ENCODE measurements at places on chromosomes 3 and 15. TPM values are rescaled to one million over a fixed set of nuclear protein-coding genes. Genes with fewer than 3 reads are reported as not detected.

The RLBP1 gene
- total RNA-seq = not detected

The BRPF1 gene
- 23.2 TPM for total RNA-seq

The PLCB2 gene
- 1.5 TPM for total RNA-seq

The MED12L gene
- total RNA-seq = 0.23 TPM

The LYZL4 gene
- not detected for total RNA-seq

The CADPS gene
- not detected for total RNA-seq

The CAV3 gene
- not detected for total RNA-seq

The IL1RAP gene
- 8.7 TPM for total RNA-seq

The CCR5 gene
- not detected for total RNA-seq

The GXYLT2 gene
- total RNA-seq = 0.24 TPM

The TM4SF1 gene
- 559 TPM for total RNA-seq

The SSUH2 gene
- total RNA-seq = 0.44 TPM

The NANOGP8 gene
- total RNA-seq = not detected

The DCBLD2 gene
- total RNA-seq = 77.3 TPM

The SLC28A2 gene
- not detected for total RNA-seq

The SLC4A7 gene
- 50.9 TPM for total RNA-seq

The CCDC13 gene
- 1.2 TPM for total RNA-seq

The TIMMDC1 gene
- 80.8 TPM for total RNA-seq

DNA sequence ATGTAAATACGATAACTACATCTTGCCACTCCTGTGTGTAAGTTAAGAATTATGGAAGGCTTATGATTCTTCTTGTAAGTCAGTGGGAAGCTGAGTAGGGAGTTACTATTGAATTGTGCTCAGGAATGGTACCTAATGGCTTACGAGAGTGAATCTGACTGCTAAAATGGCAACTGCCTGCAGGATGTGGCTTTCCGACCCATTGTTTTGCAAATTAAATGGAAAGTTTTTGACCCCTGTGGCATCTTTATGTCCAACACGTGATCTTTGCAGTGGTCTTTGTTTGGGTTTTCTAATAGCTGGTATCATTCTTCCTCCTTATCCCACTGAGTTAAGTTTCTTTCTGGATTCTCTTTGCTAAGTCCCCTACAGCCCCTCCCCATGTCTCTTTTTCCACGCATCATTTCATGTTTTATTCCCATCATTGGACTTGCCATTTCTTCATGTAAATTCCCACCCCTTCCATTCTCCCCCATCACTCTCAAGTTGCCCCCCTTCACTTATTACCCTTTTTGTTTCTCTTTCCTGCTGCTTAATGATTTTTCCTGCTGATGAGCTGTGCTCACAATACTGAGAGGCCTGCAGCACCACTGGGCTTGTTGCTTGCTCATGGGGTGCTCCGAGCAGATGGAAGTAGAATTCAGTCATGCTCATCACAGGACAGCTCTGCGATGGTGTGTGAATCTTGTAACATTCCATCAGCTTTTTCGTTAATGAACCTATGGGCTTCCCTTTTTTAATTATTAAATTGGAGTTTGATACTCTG is 428.2 kb upstream of the IL12A start:
- DNase-seq = no peak

GRCh38 chr15:69881302-69881670 is 216.4 kb downstream of the TLE3 start:
- DNase-seq = no peak

GRCh38 chr15:67180514-67181191 is 73.8 kb downstream of the AAGAB start:
- no peak for DNase-seq

GRCh38 chr3:195042743-195043606 is 228.0 kb downstream of the XXYLT1 start:
- no peak for DNase-seq

DNA sequence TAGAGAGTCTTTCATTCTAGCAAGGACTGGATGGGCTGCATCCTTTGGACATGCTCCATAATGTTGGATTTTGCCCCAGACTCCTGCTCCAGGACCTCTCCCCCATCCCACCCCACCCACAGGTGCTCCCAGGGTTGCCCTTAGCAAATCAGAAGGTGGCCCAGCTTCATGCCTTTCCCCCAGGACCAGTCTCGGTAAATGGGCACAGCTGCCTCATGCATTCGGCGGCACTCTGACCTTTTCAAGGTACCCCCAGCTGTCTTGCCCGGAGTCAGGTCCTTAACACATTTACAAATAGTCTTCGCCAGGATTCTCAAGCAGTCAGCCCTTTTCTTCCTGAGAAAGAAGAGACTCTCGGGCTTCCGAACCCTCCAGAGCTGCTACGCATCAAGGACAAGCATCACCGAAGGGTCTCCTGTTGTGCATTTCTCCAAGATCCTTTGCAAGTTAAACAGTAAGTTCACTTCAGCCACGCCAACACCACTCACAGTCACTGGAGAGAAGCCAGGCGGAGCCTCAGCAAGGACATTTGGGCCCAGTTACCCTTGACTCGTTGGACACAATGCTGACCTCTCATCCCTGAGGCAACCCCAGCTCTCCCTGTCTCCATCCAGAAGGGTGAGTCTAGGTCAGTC is 287.8 kb downstream of the FAM43A start:
- DNase-seq = no peak

GRCh38 chr15:61444585-61444984 is 215.5 kb upstream of the RORA start:
- DNase-seq = no peak

DNA sequence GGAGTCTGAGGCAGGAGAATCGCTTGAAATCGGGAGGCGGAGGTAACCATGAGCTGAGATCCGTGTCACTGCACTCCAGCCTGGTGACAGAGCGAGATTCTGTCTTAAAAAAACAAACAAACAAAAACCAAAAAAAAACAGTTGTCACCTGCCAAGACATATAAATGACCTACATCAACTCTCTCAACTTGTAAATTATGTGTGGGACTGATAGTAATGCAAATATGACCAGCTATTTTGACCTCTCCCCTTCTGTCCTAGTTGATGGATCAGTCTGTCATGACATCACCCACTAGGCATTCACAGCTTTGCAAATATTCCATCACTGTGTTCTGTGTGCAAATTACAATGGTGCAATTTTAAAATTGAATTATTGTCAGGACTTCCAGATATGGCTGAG is 175.4 kb downstream of the EBLN2 start:
- no peak for DNase-seq

GRCh38 chr3:102161384-102162006 is 273.3 kb upstream of the ZPLD1 start:
- no peak for DNase-seq

GRCh38 chr3:47365213-47366153 is 15.3 kb upstream of the PTPN23 start:
- DNase-seq = peak; percentile 80

DNA sequence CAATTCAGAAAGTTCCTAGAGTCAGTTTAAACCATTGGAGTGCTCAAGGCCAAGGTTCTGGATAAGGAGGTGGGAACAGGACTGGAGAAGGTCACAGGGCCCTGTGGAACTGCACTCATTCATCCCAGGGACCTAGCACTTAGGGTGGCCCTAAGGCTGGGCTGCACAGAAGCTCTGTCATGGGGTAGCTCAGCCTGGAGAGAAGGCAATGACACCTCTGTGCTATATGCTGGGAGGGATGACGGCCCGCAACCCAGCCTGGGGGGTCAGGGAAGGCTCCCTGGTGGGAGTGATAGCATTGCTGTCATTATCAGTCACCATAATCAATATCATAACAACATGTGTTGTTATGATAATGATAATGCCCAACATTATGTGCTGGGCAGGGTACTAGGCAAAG is 13.4 kb downstream of the RBP1 start:
- no peak for DNase-seq

DNA sequence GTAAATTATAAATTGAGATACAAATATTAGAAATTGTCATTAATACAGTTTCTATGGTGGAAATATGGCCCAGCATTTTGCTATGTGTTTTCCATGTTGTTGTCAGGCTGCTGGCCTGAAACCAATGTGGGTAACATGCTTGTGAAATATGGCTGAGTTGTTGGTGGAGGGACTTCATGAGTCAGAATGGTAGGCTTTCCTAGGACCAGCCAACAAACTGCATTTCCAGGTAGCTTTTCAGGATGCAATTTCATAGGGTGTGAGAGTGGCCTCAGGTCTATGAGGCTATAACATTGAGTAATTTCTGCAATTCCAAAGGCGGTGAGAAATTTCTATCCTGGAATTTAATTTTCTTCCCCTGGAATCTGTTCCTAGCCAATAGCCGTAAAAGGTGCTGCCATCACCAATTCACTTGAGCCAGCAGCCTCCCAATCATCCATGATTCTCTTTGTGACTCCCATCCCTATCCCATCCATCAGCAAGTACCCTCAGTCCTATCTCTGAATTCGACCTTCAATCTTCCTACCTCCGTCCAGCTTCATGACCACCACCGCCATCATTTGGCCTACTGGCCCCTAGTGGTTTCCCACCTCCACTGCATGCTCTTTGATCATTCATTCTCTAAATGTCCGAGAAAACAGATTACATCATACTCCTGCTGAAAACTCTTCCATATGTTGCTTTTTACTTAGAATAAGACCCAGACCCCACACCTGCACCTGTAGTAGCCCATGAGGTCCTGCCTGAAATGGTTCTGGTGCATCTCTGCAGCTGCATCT is 276.6 kb upstream of the CFAP20DC start:
- no peak for DNase-seq

- DNase-seq = no peak
Observed at GRCh38 chr3:171113716-171114115, 87.2 kb upstream of the SLC2A2 start.

- no peak for DNase-seq
Observed at GRCh38 chr15:72865486-72865885, 81.9 kb upstream of the ADPGK start.

- DNase-seq = no peak
Observed at GRCh38 chr15:33701304-33701696, 267.0 kb upstream of the CHRM5 start.

- DNase-seq = no peak
Observed at GRCh38 chr3:7205962-7206361, 345.0 kb downstream of the GRM7 start.

GRCh38 chr3:194134231-194134756 is 1.7 kb upstream of the HES1 start:
- no peak for DNase-seq

- no peak for DNase-seq
Observed at GRCh38 chr3:14773281-14773680, 45.5 kb upstream of the FGD5 start.

- peak; percentile 10 for DNase-seq
Observed at GRCh38 chr15:48336940-48337339, 5.7 kb downstream of the DUT start.

GRCh38 chr3:52983828-52984227 is 62.0 kb downstream of the SFMBT1 start:
- DNase-seq = no peak

DNA sequence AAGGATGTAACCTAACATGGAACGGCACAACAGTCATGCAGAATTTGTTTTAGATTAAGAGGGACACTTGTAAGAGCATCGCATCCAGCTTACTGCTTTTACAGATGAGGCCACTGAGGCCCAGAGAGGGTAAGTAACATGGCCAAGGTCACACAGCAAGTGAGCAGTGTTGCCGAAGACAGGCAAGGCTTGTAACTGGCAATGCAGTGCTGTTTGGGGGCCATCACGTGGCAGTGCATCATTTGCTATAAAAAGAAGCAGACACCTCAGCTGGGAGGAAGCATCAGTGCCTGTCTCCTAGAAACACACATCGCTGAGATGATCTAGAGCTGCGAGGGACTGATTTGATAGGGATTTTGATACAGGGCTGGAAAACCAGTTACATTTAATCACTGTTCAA is 108.2 kb upstream of the PROK2 start:
- no peak for DNase-seq

DNA sequence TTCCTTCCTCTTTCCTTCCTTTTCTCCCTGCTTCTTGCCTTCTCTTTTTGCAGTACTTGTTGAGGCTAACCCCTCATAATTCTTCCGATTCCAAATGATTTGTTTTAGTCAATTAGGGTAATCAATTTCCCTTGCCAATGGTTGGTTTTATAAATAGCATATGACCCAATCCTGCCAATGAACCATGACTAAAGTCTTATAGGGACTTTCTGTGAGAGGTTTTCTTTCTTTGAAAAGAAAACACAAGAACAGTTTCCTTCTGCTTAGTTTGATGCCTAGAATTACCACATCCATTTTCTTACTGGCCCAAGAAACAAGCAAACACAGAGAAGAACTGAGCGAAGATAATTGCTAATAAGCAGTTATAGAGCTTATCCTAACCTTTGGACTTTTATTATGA is 292.5 kb upstream of the SATB1 start:
- DNase-seq = no peak

DNA sequence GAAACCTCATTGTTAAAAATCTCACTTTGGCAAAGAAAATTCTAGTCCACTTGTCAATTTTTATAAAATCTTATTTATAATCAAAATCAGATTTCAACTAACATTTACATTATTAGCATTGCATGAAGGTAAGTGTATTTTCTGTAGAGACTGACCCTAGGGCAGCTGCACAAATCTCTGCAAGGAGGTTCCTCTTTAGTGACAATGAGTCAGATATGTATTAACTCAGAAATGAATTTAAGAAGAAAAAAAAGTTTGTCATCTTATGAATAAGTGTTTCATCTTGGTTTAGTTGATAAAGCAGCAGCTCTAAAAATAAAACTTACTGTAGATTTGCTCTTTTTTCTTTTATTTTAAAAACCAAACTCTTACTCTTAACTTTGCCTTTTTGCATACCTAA is 9.0 kb upstream of the GNB4 start:
- DNase-seq = no peak

- no peak for DNase-seq
Observed at GRCh38 chr15:89817701-89818280, 3.1 kb upstream of the ANPEP start.

DNA sequence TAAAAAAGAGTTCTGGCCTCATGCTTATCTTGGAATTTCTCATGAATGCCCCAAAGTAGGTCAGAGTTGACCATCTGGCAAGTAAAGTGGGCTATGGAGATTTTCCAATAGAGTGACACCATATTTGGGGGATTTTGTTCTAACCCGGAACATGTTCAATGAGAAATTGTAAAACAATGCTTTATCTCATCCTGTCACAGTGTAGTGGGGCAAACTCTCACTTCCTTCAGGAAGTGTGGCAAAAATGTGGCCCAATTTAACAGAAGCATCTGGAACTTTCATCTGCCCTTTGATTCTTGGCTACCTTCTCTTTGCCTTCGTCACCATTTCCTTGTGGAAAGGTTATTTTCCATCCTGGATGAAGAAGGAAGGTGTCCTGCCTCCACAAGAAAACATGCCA is 70.8 kb downstream of the ADAMTS9 start:
- DNase-seq = peak; percentile 99

- DNase-seq = no peak
Observed at GRCh38 chr3:106103383-106103782, 234.6 kb upstream of the CBLB start.

- DNase-seq = no peak
Observed at GRCh38 chr3:161879470-161879869, 382.9 kb downstream of the OTOL1 start.
